ENCODE measurements at places on chromosomes 11 and 22. TPM values are rescaled to one million over a fixed set of nuclear protein-coding genes. Genes with fewer than 3 reads are reported as not detected.

Gene C11orf42
- total RNA-seq: not detected

Gene PRDX5
- 71.7 TPM for total RNA-seq

Gene MAP6
- not detected for total RNA-seq

Gene ANGPTL5
- not detected for total RNA-seq

Gene NLRP10
- not detected for total RNA-seq

Gene EFEMP2
- 11.5 TPM for total RNA-seq

Gene MMP3
- total RNA-seq: not detected

Gene OR8D4
- total RNA-seq: not detected

Gene CCDC134
- total RNA-seq: 18.6 TPM

Gene UBE2L6
- total RNA-seq: 79.4 TPM

Gene SCGB1C1
- total RNA-seq: not detected

Gene GPHA2
- not detected for total RNA-seq

Gene RTN4R
- 0.90 TPM for total RNA-seq

Gene DRG1
- 64.5 TPM for total RNA-seq

GRCh38 chr22:38317122-38317994 is at the start of gene CSNK1E:
TSS of gene CSNK1E (minus strand) at chr22:38317433. CDS start at chr22:38314157, 3,276 bp downstream.
- peak; percentile 71 for DNase-seq
- no peaks in the 10 kb centered on the region for H3K27me3 ChIP-seq
- H3K27ac ChIP-seq: peak within 1 kb of the TSS; percentile 92
- peaks cover 53% of the 10 kb centered on the region for H3K4me1 ChIP-seq
- peak within 1 kb of the TSS; percentile 58 for H3K4me3 ChIP-seq
- no peaks in the 10 kb centered on the region for H3K36me3 ChIP-seq

DNA sequence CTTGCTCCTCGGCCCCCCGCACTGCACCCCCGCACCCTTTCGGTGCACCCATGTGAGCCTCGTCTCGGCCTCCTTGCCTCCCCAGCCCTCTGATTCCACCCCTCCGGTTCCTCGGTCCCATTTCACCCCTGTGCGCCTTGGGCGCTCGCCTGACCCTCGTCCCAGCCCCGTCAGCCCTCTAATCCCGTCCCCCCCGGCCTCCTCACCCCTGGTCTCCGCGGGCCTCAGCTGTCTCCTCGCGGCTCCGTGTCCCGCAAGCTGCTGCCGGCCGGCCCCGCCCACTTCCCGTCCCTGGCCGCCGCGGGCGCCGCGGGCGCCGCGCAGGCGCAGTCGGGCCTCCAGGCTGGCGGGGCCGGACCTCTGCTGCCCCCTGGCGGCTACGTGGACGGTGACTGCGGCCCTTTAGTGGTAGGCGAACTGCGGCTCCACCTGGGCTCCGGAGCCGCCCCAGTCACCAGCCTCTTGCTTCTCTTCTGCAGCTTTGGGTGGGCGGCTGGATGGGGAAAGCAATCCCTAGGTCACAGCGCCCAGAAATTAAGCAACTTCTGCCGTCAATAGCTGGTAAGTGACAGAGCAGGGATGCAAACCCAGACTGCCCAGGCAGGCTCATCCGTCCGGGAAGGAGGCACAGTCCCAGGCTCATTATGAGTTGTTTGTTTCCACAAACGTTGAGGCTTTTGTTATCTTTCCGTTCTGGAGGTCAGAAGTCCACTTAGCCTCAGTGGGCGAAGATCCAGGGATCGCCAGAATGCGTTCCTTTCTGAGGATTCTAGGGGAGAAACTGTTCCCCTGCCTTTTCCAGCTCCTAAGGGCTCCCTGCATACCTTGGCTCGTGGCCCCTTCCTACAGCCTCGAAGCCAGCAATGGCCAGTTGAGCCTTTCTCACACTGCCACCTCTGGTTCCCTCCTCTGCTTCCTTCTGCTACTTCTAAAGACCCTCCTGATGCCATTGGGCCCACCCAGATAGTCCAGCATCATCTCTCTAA is at the start of gene PPM1F:
Gene PPM1F (minus strand): TSS at position 263 of the 986 bp plus-strand sequence. CDS start 6,800 bp downstream, outside the sequence.
- H3K36me3 ChIP-seq: no peaks in the 10 kb centered on the region
- peak; percentile 83 for DNase-seq
- peak within 1 kb of the TSS; percentile 79 for H3K4me3 ChIP-seq
- H3K27me3 ChIP-seq: no peaks in the 10 kb centered on the region
- H3K4me1 ChIP-seq: peaks cover 21% of the 10 kb centered on the region

DNA sequence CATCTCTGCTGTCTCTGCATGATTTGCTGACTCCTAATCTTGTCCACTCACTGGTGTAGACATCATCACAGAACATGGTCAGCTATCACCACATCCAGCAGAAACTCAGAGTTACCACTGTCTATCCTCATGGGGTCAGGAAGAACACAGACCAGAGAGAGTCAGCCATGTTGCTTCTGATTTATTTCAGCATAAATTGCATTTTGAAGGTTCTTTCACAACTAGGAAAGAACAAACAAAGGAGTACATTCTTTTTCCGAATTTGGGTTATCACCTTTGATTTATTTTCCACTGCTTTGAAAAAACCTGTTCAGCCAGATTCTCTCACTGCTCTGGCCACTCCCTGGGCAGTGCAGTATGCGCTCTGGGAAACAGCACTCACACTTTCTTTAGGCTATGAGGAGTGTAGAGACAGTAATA is 172.0 kb upstream of the MTMR2 start:
- DNase-seq: no peak
- no peak overlapping the region for H3K4me3 ChIP-seq
- peaks cover 14% of the 10 kb centered on the region for H3K36me3 ChIP-seq

DNA sequence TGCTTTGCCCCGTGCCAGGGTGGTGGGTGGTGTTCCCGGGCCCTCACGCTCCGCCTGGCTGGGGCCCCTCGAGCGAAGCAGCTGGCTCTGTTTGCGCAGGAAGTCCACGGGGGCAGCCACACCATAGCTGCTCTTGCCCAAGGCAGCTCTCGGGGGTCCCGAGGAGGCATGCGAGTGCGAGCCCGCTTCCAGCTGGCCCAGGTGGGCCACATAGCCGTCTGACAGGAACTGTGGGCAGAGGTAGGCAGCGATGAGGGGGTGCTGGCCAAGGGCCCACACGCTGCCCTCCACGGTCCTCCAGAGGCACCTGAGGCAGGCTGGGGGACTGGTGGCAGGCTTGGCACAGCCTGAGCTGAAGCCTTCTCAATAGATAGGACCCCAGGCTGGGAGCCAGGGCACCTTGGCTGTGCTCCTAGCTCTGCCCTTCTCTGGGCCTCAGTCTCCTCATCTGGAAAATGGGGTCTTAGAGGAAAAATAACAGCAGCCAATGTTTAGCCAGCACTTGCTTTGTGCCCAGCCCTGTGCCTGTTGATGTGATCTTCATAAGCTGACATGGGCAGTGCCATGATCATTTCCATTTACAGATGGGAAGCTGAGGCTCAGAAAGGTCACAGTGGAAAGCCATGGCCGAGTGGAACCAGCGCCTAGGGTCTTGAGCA is 9.4 kb downstream of the AIP start:
- H3K4me1 ChIP-seq: no peaks in the 10 kb centered on the region
- no peaks in the 10 kb centered on the region for H3K27me3 ChIP-seq
- no peak for DNase-seq
- peaks cover 35% of the 10 kb centered on the region for H3K36me3 ChIP-seq

- H3K27me3 ChIP-seq: peaks cover 72% of the 10 kb centered on the region
- H3K4me1 ChIP-seq: peaks cover 15% of the 10 kb centered on the region
- DNase-seq: no peak
- no peak overlapping the region for H3K4me3 ChIP-seq
- no peak overlapping the region for H3K27ac ChIP-seq
- H3K36me3 ChIP-seq: no peaks in the 10 kb centered on the region
Measured at GRCh38 chr11:1832920-1833295, 1.9 kb upstream of the SYT8 start.

DNA sequence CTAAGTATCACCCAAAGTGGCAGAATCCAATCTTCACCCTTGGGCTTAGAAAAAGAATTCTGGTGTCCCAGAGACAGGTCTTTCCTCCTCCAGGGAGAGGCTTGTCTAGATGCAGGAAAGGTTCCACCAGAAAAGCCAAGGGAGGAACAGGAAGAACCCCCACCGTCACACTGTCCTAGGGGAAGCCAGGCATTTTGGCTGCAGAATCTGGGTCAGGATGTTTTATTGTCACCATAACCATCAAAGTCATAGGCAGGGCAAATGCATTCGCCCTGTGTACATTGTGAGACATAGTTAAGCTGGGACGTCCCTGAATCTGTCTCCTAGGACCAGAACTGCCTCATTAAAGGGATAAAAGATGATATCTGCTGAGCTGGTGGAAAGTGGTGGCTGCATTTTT is 590.5 kb downstream of the OPCML start:
- H3K4me1 ChIP-seq: no peaks in the 10 kb centered on the region
- H3K4me3 ChIP-seq: no peak overlapping the region
- H3K27me3 ChIP-seq: peaks cover 10% of the 10 kb centered on the region
- DNase-seq: no peak
- H3K27ac ChIP-seq: no peak overlapping the region

DNA sequence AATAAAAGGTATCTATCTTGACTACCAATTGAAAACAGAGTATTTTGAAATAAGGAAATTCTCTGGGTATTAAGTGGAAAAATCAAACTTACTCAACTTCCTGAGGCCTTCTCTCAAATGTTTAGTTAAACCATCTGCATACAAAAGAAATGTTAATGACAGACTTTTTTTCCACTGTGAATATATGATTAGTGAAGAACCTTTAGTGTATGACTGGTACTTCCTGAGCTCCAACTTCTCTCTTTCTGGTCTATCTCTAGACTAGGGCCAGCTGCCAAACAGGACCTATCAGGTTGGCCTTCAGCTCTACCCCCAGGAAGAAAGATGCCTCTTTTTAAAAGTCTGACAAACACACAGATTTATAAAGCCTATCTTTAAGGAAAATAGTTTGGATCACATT is 68.8 kb upstream of the SCUBE2 start:
- no peak for DNase-seq
- H3K4me3 ChIP-seq: no peak overlapping the region
- H3K27me3 ChIP-seq: no peaks in the 10 kb centered on the region

- no peak overlapping the region for H3K27ac ChIP-seq
- H3K36me3 ChIP-seq: no peaks in the 10 kb centered on the region
- H3K4me3 ChIP-seq: no peak overlapping the region
- no peak for DNase-seq
- no peaks in the 10 kb centered on the region for H3K27me3 ChIP-seq
- no peaks in the 10 kb centered on the region for H3K4me1 ChIP-seq
Measured at GRCh38 chr11:11978792-11979487, 29.5 kb downstream of the DKK3 start.

GRCh38 chr11:12319461-12319951 is 57.9 kb upstream of the PARVA start:
- H3K27ac ChIP-seq: no peak overlapping the region
- no peak overlapping the region for H3K4me3 ChIP-seq
- no peaks in the 10 kb centered on the region for H3K27me3 ChIP-seq
- no peaks in the 10 kb centered on the region for H3K36me3 ChIP-seq
- H3K4me1 ChIP-seq: peaks cover 3% of the 10 kb centered on the region
- DNase-seq: no peak

DNA sequence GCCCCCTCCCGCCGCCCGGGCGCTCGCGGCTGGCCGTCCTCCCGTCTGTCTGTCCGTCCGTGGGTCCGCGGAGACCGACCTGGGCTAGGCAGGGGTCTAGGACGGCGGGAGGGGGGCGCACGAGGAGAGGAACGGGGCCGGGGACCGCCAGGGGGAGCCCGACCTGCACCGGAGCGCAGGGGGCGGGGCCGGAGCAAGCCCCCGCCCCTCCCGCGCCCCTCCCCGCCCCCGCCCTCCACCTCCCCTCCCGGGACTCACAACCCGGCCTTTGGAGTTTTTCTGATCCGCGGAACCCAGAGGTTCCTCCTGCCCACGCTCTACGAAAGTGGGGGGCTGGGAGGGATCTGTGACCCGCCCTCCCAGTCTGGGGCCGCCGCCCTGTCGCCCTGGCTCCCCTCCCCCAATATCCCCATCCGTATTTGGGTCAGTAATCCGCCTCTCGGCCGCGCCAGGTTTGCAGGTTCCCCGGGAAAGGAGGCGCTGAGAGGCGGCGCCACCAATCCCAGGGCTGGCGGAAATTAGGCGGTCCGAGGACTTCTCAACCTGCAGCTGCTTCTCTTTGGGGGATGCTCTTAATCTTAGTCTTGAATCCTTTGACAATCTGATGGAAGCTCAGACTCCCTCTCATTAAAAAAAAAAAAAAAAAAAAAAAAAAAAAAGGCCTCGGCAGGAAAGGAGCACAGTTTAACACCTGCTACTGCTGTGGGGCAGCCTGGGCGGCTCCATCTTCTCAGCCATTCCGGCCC is 925 bp upstream of the KCNJ11 start:
- H3K27me3 ChIP-seq: no peaks in the 10 kb centered on the region
- H3K27ac ChIP-seq: no peak overlapping the region
- no peaks in the 10 kb centered on the region for H3K4me1 ChIP-seq

- peaks cover 20% of the 10 kb centered on the region for H3K36me3 ChIP-seq
- H3K27me3 ChIP-seq: peaks cover 5% of the 10 kb centered on the region
- H3K27ac ChIP-seq: no peak overlapping the region
Measured at GRCh38 chr22:36765943-36766450, 9.9 kb downstream of the IFT27 start.

DNA sequence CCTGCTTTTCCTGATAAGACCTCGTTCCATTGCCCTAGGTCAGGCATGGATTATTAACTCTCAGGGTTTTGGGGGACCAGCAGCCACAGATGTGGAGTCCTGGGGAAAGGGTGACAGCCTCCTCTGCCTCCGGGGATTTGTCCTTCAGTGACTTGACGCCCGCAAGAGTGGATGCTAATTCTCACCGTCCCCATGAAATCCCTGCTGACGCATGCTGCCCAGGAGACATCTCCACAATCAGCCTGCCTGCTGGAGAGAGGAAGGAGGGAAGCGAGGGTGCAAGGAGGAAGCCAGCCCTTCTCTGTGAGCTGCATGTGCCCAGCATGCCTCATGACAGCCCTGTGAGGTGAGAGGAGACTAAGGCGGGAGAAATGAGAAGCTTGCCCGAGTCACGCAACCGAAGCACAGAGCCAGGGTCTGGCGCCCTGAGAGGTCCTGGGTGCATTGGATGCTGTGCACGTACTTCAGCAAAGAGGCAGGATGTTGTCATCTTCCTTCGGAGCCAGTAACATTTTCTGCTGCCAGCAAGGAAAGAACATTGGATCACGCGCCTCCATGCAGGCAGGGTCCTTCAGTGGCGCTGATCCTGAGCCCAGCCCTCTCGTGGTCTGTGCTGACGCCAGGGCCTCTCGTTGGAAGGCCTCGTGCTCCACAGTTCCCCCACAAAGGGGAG is 27.3 kb upstream of the KRTAP5-6 start:
- H3K4me3 ChIP-seq: no peak overlapping the region
- no peaks in the 10 kb centered on the region for H3K36me3 ChIP-seq
- peaks cover 4% of the 10 kb centered on the region for H3K4me1 ChIP-seq
- no peak overlapping the region for H3K27ac ChIP-seq

DNA sequence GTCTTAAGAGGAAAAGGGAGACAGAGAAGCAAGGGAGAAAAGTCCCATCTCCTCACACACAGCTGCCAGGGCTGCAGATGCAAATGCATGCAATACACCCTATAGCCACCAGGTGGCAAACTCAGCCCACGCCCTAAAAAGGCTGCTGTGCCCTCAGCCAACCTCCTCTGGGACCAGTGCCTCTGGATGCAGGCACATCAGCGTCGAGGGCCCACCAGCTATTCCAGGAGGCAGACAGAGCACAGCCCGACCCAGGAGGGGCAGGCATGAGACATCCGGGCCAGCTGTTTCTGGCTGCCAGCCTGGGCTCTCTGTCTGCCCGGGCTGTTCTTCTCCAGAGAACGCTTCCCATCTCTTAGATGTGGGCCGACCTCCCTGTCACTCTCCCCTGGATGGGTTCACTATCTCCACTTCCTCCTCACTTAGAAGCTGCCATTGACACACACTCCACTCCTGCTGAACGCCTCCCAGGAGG is 39.7 kb downstream of the TPBGL start:
- H3K27ac ChIP-seq: no peak overlapping the region
- no peak overlapping the region for H3K4me3 ChIP-seq
- peaks cover 49% of the 10 kb centered on the region for H3K4me1 ChIP-seq
- DNase-seq: peak; percentile 69
